AG08396 (cell line): ENCODE measurements at places on chromosomes 11 and 22.

- DNase-seq = peak; percentile 62
These were observed 13.2 kb downstream of the CARS1 start for GRCh38 chr11:3044004-3044403.

GRCh38 chr11:17267576-17267975, 9.0 kb upstream of the NUCB2 start:
- peak; percentile 28 for DNase-seq

DNA sequence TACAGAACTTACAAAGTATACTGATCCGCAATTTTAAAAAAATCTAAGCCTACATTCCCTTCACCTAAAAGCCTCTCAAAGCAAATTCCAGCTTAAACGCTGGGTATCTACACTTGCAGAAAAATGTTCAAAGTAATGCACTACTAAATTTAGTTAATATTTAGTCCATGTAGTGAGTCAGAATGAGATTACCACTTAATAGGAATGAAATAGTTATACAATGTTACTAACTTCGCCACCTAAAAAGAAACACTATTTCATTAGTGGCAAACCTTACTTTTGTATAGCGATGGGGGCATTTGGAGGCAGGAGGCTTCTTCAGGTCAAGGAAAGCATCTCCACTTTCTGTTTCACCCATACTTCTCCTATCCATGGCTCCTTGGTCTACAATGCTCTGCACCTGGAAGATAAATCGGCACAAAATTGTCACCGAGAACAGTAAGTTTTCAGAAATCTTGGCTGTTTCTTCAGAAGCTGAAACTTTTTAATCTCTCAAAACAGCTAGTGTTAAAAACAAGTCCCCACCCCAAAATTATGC, 1.2 kb downstream of the EIF4ENIF1 start:
- DNase-seq = no peak

- DNase-seq = no peak
These were observed 49.8 kb downstream of the APIP start for GRCh38 chr11:34866375-34866774.

DNA sequence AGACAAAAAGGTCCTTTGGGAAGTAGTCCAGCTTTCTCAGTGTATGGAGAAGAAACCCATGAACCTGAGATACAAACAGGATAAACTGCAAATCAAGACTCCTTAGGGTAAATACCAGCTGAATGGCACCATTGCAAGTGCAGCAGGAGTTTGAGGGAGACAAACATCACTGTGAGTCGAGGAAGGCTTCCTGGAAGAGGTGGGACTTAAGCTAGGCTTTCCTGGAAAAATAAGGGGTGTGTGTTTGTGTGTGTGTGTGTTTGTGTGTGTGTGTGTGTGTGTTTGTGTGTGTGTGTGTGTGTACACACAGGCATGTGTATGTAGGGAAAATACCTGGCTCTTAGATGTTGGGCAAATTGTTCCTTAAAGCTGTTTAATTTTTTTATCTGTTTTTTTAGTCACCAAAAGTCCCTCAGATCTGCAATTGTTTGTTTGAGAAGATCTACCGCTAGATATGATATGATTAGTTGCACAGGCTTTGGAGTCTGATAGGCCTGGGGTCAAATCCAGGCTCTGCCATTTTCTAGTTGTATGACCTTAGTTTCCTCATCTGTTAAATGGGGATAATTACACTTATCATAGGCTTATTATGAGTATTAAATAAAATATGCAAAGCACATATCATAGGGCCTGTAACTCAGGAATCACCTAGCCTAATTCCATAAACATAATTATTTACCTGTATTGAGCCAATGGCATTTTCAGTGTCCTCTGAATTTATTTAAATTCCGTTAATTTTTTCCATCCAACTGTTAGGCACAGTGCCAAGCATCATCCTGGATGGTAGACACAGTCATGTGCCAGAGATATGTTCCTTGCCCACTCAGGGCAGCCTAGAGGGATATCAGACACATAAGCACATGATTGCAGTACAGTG, 85.6 kb upstream of the EED start:
- no peak for DNase-seq

DNA sequence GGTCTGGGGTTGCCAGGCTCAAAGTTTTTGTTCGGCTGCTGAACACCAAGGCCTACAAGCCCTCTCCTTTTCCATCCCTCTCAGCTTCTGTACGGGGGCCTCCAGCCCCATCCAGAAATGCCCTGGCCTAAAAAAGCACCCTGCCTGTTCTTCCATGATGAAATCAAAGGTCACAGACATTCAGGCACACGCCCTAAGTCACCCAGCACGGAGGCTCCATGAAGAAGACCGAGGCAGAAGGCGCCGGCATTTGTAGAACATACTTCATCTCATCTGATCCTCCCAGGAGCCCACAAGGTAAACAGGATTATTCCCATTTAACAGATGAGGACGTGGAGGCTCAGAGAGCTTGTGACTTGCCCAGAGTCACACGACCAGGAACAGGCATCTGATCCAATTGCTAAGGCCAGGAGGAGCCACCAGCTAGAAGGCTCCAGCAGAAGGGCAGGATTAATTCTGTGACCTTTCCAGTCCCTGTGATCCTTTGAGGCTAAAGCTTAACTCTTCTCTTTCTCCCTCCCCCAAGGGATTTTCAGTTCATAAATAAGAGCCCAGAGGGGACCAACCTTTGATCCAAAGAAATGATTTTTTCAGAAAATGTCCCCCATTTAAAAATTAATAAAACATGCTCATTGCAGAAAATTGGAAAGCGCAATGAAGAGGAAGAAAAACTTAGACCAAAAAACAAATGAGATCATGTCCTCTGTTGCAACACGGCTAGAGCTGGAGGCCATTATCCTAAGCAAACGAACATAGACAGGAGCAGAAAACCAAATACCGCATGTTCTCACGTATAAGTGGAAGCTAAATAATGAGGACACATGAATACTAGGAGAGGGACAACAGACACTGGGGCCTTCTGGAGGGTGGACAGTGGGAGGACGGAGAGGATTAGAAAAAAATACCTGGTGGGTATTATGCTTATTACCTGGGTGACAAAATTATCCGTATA, 38.7 kb downstream of the CYTH4 start:
- no peak for DNase-seq

GRCh38 chr11:86802146-86802545, 1.8 kb downstream of the PRSS23 start:
- DNase-seq = no peak

DNA sequence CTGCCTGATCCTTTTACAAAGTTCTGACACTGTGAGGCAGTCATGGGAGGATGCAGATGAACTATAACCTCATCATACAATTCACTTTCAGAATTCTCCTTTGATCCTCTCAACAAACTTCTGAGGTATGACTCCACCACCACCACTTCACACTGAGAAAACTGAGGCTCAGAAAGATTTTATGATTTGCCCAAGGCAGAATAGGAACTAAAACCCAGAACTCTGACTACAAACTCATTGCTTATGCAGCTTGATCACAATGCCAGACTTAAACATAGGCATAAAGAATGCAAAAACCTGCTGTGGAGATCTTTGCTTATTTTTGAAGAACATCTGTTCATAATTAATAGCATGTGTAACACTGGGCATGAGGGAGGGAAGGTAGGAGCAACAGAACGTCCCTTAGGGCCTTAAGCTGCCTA, 20.4 kb downstream of the FAM168A start:
- DNase-seq = peak; percentile 48

DNA sequence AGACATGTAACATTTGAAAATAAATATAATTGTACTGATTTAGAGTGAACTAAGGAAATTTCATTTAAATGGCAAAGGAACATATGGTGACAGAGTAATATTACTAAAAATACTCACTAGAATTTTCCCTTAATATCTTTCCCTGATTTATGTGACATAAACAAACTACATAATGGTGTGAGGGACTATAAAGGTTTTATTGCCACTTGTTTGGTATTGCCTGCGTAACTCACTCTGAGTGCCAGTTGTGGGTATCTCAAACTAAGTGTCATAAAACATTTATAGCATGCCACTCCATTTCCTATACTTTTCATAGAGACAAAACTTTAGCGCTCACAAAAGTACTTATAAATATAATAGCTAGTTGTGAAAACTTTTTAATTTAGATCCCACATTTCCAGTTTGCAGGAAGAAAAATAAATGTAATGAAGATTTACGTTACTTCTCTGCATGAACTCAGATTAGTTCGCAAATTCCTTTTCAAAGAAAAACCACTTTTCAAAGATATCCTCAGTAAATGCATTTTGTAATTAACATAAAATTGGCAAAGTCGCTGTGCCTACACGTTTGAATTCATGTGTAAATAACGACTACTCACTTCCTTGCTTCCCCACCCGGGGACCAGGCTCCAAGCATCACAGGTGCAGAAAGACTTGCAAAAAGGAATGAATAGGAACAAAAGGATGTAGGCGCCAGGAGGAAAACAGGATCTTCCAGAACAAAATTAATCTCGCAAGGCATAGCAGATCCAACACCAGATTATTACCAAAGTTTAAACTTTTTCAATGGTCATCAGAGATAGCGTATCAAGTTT, 1.6 kb upstream of the QSER1 start:
- DNase-seq = no peak

- DNase-seq = peak; percentile 62
These were observed 18.1 kb upstream of the EFCAB6 start for GRCh38 chr22:43829904-43830851.

- DNase-seq = no peak
These were observed 91.5 kb downstream of the SLC1A2 start for GRCh38 chr11:35327829-35328228.

- no peak for DNase-seq
These were observed 20.7 kb downstream of the ADAMTS15 start for GRCh38 chr11:130469181-130469580.

- DNase-seq = no peak
These were observed 4.5 kb upstream of the NEFH start for GRCh38 chr22:29475550-29475949.

- DNase-seq = no peak
These were observed 3.2 kb upstream of the THY1 start for GRCh38 chr11:119426142-119426541.

- no peak for DNase-seq
These were observed 73.0 kb downstream of the ZBTB44 start for GRCh38 chr11:130241713-130242112.

GRCh38 chr22:35516723-35517122, 23.9 kb upstream of the RASD2 start:
- DNase-seq = no peak

GRCh38 chr11:131955904-131956303, 585.5 kb downstream of the NTM start:
- no peak for DNase-seq

GRCh38 chr22:50473855-50474671, 772 bp downstream of the SBF1 start:
- DNase-seq = peak; percentile 84

GRCh38 chr11:18171377-18172000, 1.1 kb upstream of the MRGPRX4 start:
- DNase-seq = peak; percentile 39

GRCh38 chr11:33376331-33377310, 119.4 kb downstream of the HIPK3 start:
- DNase-seq = peak; percentile 55

DNA sequence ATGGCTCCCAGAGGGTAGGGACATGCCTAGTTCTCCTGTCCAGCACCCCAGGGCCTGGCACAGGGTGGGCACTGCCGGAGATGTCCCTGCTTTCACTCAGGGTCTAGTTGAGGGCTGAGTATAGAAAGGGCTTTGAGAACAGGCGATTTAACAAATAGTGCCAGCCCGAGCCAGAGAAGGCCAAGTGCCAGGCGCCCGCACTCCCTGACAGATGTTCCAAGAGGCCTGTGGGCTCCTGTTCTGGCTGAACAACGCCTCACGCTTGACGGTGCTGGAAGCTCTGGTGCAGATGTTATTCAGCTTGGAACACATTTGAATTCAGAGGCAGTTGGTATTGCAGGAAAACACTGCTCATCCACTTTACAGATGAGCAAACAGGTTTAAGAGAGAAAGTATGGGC, 46.5 kb downstream of the NFAM1 start:
- no peak for DNase-seq

DNA sequence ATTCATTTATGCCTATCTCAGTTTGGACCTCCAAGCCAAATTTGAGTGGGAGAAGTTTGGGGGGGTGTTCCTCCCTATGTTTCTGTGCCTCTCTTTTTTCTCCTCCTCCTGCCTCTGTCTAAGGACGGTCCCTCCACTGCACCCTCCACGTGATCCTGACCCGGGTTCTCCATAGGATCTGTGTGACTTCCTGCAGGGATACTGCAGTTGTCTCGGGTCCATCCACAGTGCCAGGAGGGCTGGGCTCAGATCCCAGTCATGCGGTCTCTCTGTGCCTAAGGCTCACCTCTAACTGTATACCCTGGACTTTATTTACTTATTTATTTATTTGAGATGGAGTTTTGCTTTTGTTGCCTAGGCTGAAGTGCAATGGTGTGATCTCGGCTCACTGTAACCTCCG, 1354.5 kb downstream of the BRD1 start:
- no peak for DNase-seq

- DNase-seq = no peak
These were observed 6.8 kb upstream of the INSC start for GRCh38 chr11:15107730-15108515.

DNA sequence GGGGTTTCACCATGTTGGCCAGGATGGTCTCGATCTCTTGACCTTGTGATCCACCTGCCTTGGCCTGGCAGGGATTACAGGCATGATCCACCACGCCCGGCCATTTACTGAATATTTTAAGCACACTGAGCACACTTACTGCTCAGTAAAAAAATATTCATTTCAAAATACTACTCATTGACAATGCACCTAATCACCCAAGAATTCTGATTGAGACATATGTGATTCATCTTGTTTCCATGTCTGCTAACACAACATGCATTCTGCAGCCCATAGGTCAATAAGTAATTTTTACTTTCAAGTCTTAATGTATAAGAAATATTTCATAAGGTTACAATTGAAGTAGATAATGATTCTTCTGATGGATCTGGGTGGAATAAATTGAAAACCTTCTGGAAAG, 4.2 kb upstream of the OR52J3 start:
- no peak for DNase-seq

- no peak for DNase-seq
These were observed 997.8 kb downstream of the BRD1 start for GRCh38 chr22:48829908-48830307.
